ENCODE measurements at places on chromosomes 6 and 20.

GRCh38 chr6:157804448-157805327 is 18.4 kb upstream of the SNX9 start:
- DNase-seq: no peak

DNA sequence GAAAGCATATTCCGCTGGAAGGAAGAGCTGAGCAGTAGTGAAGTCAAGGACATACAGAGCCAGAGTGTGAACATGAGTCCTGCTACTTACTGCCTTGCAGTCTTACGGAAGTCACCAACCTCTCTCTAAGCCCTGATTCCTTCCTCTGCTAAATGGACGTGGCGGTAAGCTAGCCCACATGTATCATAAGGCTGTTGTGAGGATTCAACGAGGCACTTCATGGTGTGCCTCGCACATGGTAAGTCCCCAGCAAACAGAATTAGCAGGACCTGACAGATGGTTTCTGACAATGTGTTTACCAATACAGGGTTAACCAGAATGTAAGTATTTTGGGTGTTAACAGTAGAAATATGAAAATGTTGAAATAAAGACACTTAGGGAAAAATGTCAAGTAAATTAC is 93.2 kb downstream of the IRF4 start:
- DNase-seq: no peak

DNA sequence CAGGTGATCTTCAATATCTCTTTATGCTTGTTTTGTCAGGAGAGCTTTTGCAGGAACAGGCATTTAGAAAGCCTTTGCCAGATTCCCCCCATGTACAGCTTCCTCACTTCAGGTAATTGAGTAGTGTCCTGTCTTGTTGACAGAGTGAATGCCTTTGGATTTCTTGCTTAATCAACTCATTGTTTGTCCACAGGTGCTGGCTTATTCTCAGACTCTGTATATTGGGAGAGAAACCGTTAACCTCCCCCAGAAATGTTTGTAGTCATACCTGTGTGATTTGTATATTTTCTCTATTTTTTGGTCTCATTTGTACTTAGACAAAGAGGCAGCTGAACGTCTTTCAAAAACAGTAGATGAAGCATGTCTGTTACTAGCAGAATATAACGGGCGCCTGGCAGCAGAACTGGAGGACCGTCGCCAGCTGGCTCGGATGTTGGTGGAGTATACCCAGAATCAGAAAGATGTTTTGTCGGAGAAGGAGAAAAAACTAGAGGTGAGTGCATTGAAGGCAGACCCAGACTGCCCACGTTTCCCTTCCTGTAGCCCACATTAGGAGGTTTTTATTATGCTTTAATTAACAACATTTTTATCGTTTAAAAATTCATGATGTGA is 32.3 kb downstream of the RPRD1B start:
- no peak for DNase-seq

GRCh38 chr6:64679416-64679815 is 1027.6 kb downstream of the EYS start:
- no peak for DNase-seq

- DNase-seq: no peak
Observed at GRCh38 chr6:71608646-71609045, 277.7 kb upstream of the RIMS1 start.

GRCh38 chr6:30744054-30744805 is at the start of gene IER3:
Gene IER3 (minus strand): TSS chr6:30744547. CDS start chr6:30744518, 29 bp downstream.
- no peak for DNase-seq

- no peak for DNase-seq
Observed at GRCh38 chr20:40494248-40494647, 194.8 kb downstream of the MAFB start.

- DNase-seq: no peak
Observed at GRCh38 chr6:146890644-146891434, 292.1 kb downstream of the ADGB start.

DNA sequence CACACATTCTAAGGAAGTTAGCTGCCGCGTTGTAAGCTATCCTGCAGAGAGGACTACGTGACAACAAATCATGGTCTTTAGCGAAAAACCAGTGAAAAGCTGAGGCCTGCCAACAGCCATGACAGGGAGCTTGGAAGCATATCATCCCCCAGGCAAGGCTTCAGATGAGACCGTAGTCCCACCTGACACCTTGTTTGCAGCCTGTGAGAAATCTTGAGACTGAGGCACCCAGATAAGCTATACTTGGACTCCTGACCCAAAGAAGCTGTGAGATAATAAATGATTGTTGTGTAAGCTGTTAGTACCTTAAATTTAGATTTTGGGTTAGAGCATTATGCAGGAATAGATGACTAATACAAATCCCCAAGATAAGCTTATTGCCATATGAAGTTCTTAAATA is 45.4 kb upstream of the SENP6 start:
- no peak for DNase-seq

- no peak for DNase-seq
Observed at GRCh38 chr20:20938131-20938530, 168.0 kb downstream of the LINC00237 start.
